ENCODE measurements at places on chromosomes 13 and 19.

- DNase-seq = no peak
Measured at GRCh38 chr13:23871616-23872220, 17.5 kb downstream of the MIPEP start.

DNA sequence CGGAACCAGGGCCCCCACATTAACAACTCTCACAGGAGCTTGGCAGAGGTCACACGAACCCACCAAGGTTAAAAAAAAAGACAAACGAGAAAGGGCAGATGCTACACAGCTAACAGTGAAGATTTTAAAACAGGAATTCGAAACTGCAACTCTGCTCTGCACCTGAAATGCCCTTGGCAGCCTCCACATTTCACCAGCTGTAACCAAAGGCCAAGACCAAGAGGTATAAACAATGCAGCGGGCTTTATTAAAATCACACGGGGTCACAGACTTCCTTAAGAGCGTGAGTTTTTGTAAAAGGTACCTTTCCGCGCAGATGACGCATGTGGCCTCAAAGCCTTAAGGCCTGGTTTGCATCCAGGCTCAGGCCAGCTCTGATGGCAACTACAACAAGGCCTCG lies 88.2 kb downstream of the STK24 start:
- no peak for DNase-seq

- DNase-seq = no peak
Measured at GRCh38 chr13:95360464-95361097, 59.3 kb upstream of the ABCC4 start.

DNA sequence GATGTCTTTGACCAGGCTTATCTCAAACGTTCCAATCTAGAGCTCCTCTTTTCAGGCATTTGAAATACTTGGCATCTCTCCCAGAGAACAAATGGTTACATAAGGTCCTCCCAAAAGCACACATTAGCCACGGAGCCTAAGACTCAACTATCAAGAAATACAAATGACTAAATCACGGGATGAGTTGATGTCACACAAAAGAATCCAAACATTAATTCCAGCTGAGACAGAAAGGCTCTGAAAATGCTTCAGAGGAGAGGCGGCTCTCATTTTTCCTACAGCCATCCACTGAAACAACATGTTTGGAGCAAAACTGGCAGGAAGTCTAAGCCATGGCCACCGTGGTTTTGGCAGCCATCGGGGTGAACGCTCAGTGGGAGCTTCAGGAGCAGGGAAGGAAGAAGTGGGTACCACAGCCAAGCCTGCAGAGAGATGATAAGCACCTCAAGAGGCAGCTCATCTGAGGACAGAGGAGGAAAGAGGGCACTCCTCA lies 122.5 kb downstream of the STK24 start:
- no peak for DNase-seq

GRCh38 chr13:65971541-65971940 lies 1258.6 kb downstream of the PCDH9 start:
- no peak for DNase-seq

GRCh38 chr19:6528544-6529121 lies 2.2 kb upstream of the TNFSF9 start:
- DNase-seq = no peak

DNA sequence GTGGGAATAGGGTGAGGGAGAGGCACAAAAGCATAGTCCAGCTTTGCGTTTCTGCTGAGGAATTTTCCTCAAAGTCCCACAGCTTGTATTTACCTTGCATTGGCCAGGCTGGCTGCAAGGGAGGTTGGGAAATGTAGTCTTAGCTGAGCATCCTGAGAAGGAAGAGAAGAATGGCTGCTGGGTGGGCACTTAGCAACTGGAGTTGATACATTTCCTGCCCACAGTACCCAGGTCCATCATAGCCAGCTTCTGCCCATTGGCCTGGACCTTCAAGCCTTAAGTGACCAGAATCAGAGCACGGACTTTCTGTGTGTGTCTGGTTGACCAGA lies 112.4 kb downstream of the SIPA1L3 start:
- DNase-seq = no peak

GRCh38 chr19:37698216-37698615 lies 21.3 kb downstream of the ZNF607 start:
- no peak for DNase-seq

DNA sequence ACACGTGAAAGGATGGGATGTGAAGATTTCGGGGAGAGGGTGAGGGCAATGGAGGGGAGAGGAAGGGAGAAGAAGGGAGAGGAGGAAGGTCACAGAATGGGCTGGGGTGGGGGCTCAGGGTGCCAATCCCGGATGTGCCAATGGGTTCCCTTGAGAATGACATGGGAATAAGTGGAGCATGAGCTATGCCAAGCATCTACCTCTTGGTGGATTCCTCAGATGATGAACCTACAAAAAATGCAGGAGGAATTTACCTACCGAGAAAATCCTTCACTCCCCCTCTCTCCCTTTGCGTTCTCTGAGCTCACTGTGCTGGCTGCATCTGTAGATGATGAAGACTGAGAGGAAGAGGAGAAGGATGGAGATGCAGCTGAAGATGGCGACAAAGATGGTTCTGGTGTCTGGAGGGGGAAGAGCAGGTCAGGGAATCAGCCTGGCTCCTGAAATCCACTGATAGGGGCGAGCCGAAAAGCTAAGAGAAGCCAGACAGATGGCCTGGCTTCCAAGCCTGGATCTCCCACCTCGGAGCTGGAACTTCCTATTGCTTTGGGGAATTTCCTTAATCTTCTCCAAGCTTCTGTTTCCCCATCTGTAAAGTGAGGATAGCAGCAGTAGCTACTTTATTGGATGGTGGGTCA lies 21.6 kb downstream of the VSTM1 start:
- DNase-seq = no peak

- DNase-seq = no peak
Measured at GRCh38 chr13:25213715-25214114, 41.6 kb upstream of the AMER2 start.

DNA sequence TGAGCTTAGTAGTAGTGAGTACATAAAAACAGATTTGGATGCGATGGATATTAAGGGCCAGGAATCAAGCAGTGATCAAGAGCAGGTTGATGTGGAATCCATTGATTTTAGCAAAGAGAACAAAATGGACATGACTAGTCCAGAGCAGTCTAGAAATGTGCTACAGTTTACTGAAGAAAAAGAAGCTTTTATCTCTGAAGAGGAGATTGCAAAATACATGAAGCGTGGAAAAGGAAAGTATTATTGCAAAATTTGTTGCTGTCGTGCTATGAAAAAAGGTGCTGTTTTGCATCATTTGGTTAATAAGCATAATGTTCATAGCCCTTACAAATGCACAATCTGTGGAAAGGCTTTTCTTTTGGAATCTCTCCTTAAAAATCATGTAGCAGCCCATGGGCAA lies 11.4 kb downstream of the CHAMP1 start:
- DNase-seq = no peak

- no peak for DNase-seq
Measured at GRCh38 chr13:91652404-91653301, 254.2 kb downstream of the GPC5 start.

GRCh38 chr19:2038284-2039088 lies 12.6 kb downstream of the MKNK2 start:
- no peak for DNase-seq

- no peak for DNase-seq
Measured at GRCh38 chr19:11264452-11265176, 2.3 kb upstream of the DOCK6 start.

DNA sequence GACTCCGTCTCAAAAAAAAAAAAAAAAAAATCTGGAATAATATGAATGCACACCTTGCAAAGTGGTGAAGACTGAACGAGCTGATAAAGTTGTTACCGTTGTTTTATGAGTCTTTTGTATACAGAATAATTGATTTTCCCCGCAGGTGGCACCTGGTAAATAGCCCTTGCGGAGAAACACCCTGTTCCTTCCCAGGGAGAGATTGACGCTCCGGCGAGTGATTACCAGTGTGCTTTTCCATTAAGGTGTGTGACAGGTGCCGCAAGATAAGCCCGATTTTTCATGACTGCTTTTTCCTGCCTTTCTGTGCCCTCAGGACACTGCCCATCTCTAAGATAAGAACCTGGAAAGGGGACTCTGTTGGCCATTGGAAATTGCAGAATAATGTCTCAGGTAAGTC lies 943 bp downstream of the ZNF302 start:
- no peak for DNase-seq

GRCh38 chr13:103236213-103236612 lies 170.0 kb upstream of the SLC10A2 start:
- no peak for DNase-seq

DNA sequence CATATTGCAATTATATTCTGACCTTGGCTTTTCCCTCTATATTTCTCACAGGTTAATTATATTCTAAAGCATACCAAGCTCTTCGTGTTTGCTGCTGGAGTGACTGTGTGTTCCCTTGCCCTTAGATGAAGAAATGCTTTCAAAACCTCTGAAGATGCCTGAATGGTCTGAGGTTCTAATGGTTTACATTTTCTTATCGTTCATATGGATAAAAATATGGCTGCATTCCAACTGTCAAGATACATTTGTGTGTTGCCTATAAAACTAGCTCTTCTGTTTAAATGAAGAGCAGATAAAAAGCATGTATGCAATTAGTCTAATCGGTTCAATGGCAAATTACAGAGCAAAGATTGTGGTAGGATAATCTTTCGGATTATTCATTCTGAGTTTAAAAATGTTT lies 68.4 kb upstream of the ANKRD10 start:
- DNase-seq = no peak

DNA sequence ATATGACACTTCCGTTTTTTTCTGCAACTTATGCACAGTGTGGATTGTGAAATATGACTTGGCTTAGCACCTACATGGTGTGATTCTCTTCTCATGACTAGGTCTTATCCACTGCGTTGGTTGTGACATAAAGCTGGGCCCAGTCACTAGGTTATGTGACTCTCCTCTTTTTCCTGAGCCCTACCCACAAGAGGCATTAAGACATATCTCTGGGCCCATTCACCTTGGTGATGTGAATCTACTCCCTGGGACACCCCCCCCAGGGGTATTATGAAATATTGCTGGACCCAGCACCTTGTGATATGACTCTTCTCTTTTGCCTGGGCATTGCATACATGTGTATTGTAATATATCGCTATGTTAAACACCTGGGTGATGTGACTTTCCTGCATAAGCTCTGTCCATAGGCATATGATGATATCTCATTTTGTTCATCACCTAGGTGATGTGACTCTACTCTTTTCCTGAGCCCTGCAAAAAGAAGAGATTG lies 85.8 kb upstream of the ZNF43 start:
- no peak for DNase-seq
